Right forelimb (tissue), 1 donor: ENCODE measurements at places on chromosomes 3 and 15.

- no peak for DNase-seq
Observed at GRCh38 chr3:43005981-43006380, 26.9 kb downstream of the GASK1A start.

- no peak for DNase-seq
Observed at GRCh38 chr15:85440451-85440850, 60.0 kb downstream of the AKAP13 start.

DNA sequence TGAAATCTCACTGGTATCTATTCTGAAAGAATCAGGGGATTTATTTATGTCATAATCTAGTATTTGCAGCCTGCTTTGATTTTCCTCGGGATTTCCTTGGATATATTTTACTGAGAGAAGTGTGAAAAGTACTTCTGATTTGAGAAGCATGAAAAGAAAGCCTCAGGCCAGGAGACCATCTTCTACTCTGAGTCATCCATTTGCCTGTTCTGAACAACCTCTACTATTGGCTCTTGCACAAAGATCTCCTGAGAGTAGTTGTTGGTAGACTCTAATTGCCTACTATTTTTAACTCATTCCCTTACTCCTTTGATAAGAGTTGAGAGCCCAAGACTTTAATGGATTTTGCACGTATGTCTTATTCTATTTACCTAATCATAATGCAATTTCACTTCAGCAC lies 318.9 kb downstream of the BCHE start:
- no peak for DNase-seq

- DNase-seq: no peak
Observed at GRCh38 chr3:71087143-71088018, 496.1 kb downstream of the FOXP1 start.

GRCh38 chr15:101407966-101408775 lies 81.3 kb downstream of the PCSK6 start:
- no peak for DNase-seq

DNA sequence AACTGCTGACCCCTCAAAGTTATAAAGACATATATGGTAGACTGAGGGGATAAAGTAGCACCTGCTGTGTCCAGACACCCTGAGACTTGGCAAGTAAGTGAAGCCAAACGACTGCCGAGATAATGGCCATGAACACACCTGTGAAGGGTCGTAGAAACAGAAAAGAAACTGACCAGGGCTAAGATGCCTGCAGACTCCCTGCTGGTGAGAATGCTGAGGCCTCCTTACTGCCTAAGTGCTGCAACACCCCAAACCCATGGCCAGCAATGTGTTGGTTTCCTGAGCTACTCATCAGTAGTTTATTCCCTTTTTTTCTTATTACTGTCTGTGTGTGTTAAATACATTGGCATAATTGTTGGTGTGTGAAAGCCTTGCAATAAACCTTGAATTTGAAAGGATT lies 233.8 kb downstream of the ZNF385D start:
- DNase-seq: no peak

GRCh38 chr3:32104492-32104891 lies 1.9 kb upstream of the GPD1L start:
- DNase-seq: no peak

DNA sequence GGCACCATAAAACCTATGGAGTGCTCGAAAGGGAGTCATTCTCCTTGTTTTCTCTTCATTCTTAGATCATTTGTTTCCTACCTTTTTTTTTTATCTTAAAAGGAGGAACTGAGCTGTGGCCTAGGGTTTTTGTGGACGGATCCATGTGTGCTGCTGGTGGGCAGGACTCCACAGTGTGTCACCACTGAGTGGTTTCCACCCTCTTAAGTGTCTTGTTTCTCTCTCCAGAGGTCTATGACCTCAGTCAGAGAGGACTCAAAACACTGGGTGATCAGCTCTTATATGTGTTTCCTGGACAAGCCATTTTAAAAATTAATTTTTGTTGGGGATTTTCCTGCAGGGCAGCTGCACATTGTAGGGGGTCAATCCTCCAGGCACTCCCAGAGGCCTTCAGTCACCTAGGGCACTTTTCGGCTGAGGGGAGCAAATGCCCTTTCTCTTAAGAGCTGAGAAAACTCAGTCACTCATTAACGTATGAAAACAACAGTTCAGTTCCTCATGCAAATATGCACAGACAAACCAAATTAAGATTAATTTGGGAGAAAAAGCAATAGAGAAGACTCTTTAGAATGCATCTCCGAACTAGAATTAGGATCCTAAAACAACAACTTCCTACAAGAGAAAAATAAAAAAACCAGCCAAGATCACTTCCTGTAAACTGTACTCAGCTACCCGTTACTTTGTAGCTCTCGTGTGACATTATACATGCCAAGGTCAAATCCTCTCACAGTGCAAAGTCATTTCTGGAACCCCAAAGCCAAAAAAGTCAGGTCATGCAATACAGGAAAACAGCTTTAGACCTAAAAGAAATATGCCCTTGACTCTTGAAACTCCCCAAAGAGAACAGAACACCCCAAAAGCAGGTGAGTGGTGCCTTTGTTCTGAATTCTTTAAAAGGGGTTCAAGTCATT lies 27.6 kb upstream of the FAM3D start:
- no peak for DNase-seq

DNA sequence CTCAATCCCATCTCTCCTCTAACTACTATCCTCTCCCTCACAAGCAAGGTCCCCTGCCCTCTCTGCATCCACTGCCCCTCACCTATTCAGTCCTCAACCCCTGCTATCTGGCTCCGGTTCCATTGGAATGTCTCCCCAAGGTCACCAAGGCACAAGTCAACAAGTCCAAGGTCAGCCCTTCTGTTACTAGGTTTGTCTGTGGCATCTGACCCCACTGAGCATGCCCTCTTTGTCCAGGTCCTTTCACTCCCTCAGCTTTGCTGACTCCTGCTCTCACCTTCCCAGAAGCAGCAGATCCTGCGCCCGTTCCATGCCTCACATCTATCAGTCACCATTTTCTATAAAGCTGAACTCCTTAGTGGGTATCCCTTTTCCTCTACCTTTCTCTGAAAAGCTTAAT lies 8.3 kb upstream of the SEMA7A start:
- no peak for DNase-seq

DNA sequence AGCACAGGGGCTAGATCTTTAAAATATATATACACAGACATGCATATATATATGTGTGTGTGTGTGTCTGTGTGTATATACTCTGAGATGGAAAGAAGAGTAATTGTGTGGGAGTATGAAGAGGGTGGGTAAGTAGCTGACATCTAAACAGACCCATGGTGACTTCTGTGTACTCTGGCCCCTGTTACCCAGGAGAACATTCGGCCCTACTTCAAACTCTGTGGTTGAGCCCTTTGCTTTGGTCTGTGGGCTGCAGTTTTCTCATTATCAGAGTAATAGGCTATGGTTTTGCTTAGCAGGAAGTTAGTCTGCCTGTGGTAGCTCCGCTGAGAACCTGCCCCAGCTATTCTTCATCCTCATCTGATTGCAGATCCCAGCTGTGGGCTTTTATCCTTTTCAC lies 141.4 kb downstream of the RBPMS2 start:
- DNase-seq: no peak

GRCh38 chr3:73228000-73228399 lies 166.5 kb downstream of the EBLN2 start:
- no peak for DNase-seq

DNA sequence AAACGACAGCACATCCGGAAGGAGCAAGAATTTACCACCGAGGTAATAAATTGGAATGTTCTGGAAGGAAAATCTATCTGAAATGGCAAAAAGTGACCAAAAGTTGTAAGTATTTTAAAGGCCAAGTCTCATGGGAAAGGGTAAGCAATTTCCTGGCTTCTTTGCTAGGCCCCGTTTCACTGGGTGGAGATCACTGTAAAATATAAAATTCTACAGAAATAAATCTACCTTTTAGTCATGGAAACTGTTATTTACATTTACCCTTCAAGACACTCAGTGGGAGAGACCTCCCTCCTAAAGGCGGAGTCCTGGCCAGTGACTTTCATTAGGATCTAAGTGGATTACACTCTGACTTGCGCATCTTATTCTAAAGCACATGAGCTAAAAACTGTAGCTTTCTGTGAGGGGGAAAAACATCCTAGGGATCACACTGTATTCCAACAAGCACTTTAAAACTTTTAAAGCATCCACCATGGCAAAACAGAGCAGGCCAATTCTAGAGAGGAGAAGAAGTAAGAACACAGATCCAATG lies 28.8 kb downstream of the LYZL4 start:
- no peak for DNase-seq

GRCh38 chr3:26438325-26438940 lies 184.1 kb upstream of the LRRC3B start:
- DNase-seq: no peak

DNA sequence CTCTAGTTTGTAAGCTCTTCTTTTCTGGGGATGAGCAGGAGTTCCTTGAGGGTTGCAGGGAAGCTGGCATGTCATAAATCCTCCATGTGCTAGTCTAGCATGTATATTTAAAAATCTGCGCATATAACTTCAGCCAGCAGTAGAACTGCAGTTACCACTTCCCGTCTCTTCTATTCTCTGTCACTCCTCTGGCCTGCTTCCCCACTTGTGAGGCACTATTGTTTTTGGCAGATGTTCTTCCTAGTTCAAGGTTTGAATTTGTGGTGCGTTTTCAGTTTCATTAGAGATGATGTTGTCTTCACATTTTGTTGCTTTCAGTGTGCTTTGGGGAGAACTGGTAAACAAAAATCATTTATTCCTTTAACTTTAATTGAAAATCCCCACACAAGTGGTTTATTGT lies 169.1 kb upstream of the ZPLD1 start:
- DNase-seq: no peak

DNA sequence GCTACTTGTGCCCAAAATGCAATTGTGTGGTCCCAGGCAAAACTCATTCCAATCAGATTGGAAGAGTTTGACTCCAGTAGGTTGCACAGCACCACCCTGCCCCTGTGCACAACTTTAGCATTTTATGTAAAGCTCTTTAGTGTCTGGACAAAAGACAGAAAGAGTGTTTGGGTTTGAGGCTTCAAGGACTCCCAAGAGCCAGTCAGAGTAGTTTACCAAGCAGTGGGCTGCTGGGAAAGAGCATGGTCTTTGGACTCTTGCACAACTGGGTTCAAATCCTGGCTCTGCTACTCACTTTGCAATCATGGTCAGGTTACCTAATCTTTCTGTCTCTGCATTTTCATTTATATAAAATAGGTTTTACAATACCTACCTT lies 75.8 kb upstream of the UMPS start:
- DNase-seq: no peak

DNA sequence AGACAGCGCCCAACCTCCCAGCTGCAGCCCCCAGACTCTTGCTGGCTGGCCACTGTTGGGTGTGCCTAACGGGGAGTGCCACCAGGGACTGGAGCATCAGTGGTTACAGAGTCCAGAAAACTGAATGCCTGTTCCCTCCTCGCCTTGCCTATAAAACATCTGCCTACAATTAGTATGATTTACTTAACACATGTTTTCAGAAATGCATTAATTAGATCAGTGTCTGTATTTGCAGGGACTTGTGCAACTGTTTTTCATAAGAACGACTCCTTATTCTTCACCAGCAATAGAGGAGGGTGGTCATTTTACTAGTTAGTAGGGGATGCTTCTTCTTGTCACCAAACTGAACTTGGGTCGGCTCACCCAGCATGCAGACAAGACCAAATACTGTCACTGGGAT lies 248.7 kb downstream of the GABRG3 start:
- no peak for DNase-seq

DNA sequence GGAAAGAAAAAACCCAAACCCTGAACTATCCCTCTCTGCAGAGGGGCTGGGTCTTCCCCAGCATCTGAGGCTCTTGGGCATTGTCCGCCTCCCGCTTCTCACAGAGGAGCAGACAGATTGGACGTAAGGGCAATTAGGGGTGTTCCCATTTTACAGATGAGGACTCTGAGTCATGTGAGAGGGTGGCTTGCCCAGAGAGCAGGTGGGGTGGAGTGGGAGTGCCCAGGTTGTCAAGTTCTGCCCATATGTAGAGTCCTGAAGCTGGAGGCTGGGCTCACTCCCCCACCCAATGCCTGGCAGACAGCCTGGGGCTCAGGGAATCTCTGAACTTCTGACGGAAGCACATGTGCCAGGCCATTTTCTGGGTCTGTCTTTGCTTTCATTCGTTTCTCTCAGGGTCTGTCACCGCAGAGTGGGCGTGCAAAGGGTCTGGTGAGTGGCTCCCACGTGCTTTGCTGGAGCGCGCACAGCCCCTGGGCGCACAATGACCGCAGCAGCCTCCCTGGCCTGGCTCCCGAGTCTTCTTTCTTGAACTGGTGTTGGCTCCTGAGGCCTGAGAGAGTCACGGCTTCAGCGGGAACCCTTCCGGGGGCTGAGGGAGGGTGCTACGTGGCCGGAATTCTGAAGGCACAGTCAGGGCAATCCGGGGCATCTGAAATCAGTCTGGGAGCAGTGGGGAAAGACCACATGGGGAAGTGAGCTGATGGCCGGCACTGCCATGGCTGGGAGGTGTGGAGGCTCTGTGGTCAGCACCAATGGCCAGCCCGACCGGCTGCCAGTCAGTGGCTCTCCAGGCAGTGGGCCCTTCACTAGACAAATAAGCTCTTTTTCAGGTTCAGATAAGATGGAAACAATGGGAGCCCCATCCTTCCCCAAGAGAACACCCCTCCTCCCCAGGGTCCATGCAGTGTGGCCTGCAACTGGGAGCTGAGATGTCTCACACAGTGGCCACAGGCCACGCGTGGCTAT lies 1.1 kb upstream of the TRPM1 start:
- no peak for DNase-seq

- no peak for DNase-seq
Observed at GRCh38 chr3:87856126-87856525, 202.7 kb downstream of the CGGBP1 start.

GRCh38 chr3:70392227-70392626 lies 79.8 kb upstream of the MDFIC2 start:
- no peak for DNase-seq

GRCh38 chr3:102329561-102329960 lies 105.3 kb upstream of the ZPLD1 start:
- no peak for DNase-seq

DNA sequence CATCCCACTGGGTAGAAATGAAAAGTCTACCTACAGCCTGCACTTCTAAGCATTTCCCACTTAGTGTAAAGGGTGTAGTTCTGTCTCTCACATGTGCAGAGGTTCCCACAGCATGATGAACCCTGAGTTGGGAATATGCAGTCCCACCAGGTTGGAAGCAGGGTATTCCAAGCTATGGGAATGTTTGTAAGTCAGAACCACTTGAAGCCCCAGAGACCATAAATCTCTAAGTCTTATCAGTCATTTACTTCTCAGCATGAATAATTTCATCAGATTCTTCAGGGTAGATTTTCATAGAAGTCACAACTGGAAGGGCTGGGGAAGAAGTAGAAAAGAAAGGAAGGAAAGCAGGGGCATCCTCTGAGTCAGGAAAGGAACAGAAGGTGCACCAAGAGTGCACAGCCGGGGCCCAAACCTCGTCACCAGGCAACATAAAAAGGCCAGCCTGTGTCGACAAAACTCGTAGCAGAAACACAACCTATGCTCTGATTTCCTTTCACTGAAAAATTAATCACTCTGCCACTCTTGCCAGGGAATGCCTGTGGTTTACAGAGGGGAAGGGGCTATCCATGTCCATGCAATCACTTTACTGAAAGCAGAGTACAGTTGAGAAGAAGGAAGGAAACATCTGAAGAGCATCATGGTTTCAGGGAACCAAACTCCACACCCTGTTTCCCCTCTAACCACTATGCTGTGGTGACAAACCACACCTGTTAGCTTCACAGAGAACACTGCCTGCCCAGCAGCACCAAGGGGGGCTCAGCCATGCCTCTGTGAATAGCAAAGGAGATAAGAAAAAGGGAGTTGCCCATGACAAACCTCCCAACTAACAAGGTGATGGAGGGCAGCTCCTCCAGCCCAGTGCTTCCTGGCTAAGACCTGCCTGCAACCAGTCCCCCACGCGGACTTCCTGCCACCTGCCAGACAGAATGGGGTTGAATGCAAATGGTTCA lies 40.5 kb downstream of the SH3BP5 start:
- DNase-seq: no peak
